ENCODE measurements at places on chromosomes 3 and 15.
A peak's percentile ranks its signal among the peaks of the same experiment; 100 is the strongest.

- no peak for DNase-seq
These were observed 31.0 kb downstream of the ZNF589 start for GRCh38 chr3:48271763-48272498.

GRCh38 chr15:69127306-69127705, 33.1 kb upstream of the GLCE start:
- no peak for DNase-seq

DNA sequence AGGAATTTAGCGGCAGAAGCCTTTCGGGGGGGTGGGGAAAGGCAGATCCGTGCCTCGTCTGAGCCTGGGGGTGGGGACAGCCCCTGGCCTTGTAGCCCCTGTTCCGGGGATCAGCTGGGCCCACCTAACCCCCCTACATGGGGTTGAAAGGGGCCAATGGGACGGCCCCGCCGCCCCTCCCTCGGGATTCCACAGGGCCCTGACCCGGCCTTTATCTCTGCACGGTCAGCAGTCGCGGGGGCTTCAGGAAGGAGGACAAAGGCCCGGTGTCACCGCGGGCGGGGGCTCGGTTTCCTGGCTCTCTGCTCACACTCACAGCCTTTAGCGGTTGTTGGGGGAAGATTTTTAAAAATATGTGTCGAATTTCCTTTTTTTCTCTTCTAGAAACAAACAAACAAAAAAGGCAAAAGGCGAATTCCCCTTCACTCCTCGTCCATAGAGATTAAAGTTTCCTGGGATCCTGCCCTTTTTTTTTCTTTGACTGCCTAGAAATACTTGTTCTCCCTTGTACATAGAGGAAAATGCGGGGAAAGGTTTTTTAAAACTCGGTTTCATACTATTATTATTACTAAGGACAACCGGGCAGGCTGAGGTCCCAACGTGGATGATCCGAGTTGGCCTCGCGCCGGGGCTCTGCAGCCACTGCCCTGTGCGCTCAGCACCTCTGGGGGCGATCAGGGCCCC, 7.9 kb downstream of the FOXL2 start:
- peak; percentile 26 for DNase-seq

DNA sequence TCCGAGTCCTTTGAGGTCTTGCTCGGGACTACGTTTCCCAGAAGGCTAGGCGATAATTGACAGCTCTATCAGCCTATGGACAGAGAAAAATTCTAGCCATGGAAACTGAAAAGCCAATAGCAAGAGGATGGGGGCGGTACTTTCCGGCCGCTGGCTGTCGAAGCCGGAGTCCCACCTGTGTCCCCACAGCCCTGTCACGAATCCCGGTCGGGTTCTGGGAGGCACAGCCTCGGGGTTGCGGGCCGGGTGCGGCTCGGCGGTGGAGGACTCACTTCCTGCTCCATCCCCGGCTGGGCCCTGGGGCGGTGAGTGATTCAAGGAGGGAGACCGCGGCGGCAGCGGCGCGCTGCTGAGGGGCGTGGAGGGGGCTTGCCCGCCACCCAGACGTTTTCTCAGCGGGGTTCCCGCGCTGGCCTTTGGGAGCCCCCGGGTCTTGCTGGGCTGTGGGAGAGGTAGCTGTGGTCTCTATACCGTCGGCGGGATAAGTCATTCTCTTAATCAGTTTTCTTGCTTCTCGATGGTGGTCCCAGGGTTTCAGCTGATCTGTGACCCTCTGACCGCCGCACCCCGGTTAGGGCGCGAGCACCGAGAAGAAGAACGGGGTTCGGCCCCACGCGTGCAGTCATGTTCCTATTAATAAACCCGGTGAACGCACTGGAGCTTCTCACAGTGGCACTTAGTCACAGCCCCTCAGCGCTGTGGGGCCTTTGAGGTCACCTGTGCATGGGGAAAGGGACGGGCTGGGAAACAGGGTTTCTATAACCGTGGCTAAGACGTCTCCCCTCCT, at the start of gene ZNF774:
Gene ZNF774, plus strand, starts transcription at position 178 of the 787 bp plus-strand sequence. CDS start 2,377 bp downstream, outside the sequence.
- DNase-seq = peak; percentile 93

- DNase-seq = no peak
These were observed 22.2 kb downstream of the CCDC39 start for GRCh38 chr3:180657094-180657493.

DNA sequence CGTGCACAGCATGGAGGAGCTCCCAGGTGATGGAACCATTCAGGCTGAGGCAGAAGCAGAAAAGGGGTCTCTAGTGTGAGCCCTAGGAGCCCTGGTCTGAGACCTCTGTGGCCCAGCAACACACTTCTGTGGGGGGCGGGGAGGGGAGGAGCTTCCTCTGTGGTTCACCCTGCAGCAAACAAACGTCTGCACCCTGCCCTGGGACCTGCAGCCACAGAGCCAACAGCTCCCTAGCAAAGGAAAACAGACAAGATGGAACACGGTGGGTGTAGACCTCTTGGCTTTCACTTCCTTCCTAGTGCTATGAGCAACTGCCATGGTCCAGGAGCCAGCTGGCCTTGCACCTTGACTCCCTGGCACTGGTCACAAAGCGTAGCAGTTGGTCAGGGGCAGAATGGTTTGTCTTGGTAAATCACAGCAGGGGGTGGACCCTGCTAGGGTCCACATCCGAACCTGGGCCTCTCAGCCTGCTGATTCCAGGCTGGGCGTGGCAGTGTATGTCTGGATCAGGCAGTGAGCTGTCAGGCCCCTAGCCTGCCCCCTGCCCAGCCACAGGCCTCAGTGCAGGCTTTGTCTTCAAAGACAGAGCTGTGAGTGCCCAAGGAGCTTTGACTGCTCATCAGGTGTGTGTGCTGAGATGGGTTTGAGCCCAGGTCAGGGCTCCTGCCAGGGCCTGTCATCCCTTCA, 6.7 kb downstream of the AMIGO3 start:
- peak; percentile 16 for DNase-seq
